Renal cortical epithelial cell (primary cell): ENCODE measurements at places on chromosomes 7 and 10. TPM values are rescaled to one million over a fixed set of nuclear protein-coding genes. Genes with fewer than 3 reads are reported as not detected.

ZNF804B gene
- not detected in 2 replicates for total RNA-seq

MMRN2 gene
- 0.55 and 3.6 TPM in 2 replicates for total RNA-seq

CACNA2D1 gene
- total RNA-seq: 14.2 and 15.0 TPM in 2 replicates

NEURL1 gene
- 0.05 and 1.4 TPM in 2 replicates for total RNA-seq

VWA2 gene
- 3.5 and 4.7 TPM in 2 replicates for total RNA-seq

LRRC4 gene
- total RNA-seq: 0.15 and 1.0 TPM in 2 replicates

NPC1L1 gene
- 0.20 and 0.35 TPM in 2 replicates for total RNA-seq

PDZD7 gene
- total RNA-seq: 1.3 and 4.7 TPM in 2 replicates

BHLHA15 gene
- total RNA-seq: 0.94 and 1.0 TPM in 2 replicates
